CD4-positive, alpha-beta memory T cell (primary cell): ENCODE measurements at places on chromosomes 6 and 20. TPM values are rescaled to one million over a fixed set of nuclear protein-coding genes. Genes with fewer than 3 reads are reported as not detected.

DNA sequence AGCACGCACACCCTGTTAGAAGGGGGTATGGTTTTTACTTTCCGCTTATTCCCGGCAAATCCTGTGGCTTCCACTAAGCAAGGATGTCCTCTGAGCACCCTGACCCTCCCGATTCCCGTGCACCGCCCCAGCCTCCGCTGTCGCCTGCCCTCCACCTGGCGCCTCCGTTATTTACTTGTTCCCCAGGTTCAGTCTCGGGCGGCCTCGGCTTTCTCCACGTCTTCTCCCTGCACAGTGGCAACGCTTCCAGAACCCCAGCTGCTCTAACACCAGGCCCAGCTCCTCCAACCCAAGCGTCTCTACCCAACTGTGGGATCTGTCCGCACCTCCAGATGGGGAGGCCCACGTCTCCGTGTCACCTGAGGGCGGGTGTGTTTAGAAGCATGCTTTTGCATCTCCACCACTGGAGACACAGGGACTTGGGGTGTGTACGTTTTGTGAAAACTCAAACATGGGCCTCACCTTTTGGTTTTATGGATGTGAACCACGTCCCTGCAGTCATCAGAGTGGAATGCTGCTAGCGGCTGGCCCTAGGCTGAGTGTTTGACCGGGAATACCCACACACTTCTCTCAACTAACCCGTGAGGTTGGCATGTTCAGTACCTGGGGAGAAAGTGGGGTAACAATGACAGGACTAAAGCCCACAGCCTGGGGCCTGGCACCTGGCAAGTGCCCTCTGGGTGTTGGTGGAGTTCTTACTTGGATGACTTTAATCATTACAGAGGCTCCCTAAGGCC, 79.9 kb downstream of the THBS2 start:
- H3K4me1 ChIP-seq = no peaks in the 10 kb centered on the region
- H3K27me3 ChIP-seq = no peaks in the 10 kb centered on the region
- H3K27ac ChIP-seq = no peak overlapping the region
- no peak overlapping the region for H3K4me3 ChIP-seq

DNA sequence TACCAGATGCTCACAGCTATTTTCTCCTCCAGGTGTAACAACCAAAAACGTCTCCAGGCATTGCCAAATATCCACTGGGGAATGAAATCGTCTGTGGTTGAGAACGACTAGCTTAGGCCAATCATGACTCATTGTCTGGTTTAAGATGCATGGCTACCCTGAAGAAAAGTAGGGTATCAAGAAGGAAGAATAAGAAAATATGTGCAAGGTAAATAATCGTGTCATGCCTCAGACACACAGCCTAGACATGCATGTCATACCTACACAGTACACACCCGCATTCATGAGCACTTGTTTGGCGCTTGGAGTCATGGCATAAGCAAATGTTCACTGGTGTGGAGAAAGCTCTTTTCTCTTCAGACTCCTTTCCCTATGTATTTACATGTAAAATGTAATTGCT, 745.7 kb downstream of the MAFB start:
- H3K27me3 ChIP-seq = no peaks in the 10 kb centered on the region
- H3K27ac ChIP-seq = no peak overlapping the region
- H3K36me3 ChIP-seq = no peaks in the 10 kb centered on the region
- H3K4me3 ChIP-seq = no peak overlapping the region

Gene TEAD3
- total RNA-seq = not detected

- no peaks in the 10 kb centered on the region for H3K36me3 ChIP-seq
- no peaks in the 10 kb centered on the region for H3K4me1 ChIP-seq
- H3K4me3 ChIP-seq = no peak overlapping the region
- H3K27me3 ChIP-seq = no peaks in the 10 kb centered on the region
- DNase-seq = no peak
Measured at GRCh38 chr20:33654680-33655161, 7.4 kb upstream of the C20orf144 start.

GRCh38 chr6:142398353-142398752, 96.5 kb downstream of the ADGRG6 start:
- no peak overlapping the region for H3K4me3 ChIP-seq
- no peaks in the 10 kb centered on the region for H3K27me3 ChIP-seq
- no peaks in the 10 kb centered on the region for H3K36me3 ChIP-seq
- peaks cover 15% of the 10 kb centered on the region for H3K4me1 ChIP-seq

- no peaks in the 10 kb centered on the region for H3K4me1 ChIP-seq
- DNase-seq = no peak
- H3K27ac ChIP-seq = no peak overlapping the region
- no peak overlapping the region for H3K4me3 ChIP-seq
- H3K27me3 ChIP-seq = no peaks in the 10 kb centered on the region
- H3K36me3 ChIP-seq = peaks cover 95% of the 10 kb centered on the region
Measured at GRCh38 chr20:37233548-37234253, 27.9 kb downstream of the GHRH start.

- H3K36me3 ChIP-seq = no peaks in the 10 kb centered on the region
- no peak overlapping the region for H3K27ac ChIP-seq
- H3K27me3 ChIP-seq = no peaks in the 10 kb centered on the region
Measured at GRCh38 chr6:142304241-142304640, 2.4 kb downstream of the ADGRG6 start.
